ENCODE measurements at places on chromosomes 12 and 14. TPM values are rescaled to one million over a fixed set of nuclear protein-coding genes. Genes with fewer than 3 reads are reported as not detected.

DNA sequence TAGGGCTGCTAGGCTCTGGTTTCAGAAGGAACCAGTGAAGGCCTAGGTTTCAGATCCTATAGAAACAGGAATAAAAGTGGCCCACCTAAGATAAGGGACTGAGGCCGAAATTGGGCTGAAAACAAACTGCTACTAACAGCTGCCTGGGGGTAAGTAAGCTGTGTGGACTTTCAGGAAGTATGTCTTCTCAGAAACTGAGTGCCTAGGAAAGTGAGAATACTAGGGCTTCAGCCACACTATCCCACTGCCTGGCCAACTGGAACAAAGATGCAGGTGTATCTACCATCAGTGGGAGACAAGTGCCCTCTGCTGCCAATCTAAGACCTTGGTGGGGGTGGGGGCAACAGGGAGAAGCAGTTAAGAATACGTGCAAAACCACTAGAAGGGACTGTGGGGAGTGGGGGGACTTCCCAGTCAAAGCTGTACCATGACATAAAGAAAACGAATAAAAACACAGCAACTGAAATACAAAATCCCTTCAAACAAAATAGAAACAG, 82.5 kb downstream of the MED13L start:
- no peak for DNase-seq

- peak; percentile 97 for DNase-seq
Measured at GRCh38 chr14:103606963-103607668, 21.9 kb upstream of the KLC1 start.

- no peak for DNase-seq
Measured at GRCh38 chr12:111715279-111715678, 29.4 kb downstream of the ACAD10 start.

GRCh38 chr12:120214626-120215356, 13.9 kb upstream of the RPLP0 start:
- DNase-seq: no peak

DNA sequence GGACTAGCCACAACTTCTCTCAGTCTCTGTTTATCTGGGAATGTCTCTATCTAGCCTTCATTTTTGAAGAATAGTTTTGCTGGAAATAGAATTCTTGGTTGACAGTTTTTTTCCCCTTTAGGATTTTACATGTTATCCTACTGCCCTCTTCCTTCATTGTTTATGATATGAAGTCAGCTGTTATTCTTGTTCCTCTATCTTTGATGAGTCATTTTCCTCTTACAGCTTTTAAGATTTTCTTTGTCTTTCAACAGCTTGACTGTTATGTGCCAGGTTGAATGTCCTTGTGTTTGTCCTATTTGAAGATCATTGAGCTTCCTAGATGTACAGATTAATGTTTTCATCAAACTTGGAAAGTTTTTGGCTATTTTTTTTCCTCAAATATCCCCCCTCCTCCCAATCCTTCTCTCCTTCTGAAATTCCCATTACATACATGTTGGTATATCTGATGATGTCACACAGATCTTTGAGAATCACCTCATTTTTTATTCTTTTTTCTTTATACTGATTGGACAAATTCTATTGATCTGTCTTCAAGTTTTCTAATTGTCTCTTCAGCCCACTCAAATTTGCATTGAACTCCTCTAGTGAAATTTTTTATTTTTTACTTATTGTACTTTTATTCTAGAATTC, 4.5 kb upstream of the GOLGA5 start:
- DNase-seq: no peak

The BICDL1 gene
- not detected for total RNA-seq

DNA sequence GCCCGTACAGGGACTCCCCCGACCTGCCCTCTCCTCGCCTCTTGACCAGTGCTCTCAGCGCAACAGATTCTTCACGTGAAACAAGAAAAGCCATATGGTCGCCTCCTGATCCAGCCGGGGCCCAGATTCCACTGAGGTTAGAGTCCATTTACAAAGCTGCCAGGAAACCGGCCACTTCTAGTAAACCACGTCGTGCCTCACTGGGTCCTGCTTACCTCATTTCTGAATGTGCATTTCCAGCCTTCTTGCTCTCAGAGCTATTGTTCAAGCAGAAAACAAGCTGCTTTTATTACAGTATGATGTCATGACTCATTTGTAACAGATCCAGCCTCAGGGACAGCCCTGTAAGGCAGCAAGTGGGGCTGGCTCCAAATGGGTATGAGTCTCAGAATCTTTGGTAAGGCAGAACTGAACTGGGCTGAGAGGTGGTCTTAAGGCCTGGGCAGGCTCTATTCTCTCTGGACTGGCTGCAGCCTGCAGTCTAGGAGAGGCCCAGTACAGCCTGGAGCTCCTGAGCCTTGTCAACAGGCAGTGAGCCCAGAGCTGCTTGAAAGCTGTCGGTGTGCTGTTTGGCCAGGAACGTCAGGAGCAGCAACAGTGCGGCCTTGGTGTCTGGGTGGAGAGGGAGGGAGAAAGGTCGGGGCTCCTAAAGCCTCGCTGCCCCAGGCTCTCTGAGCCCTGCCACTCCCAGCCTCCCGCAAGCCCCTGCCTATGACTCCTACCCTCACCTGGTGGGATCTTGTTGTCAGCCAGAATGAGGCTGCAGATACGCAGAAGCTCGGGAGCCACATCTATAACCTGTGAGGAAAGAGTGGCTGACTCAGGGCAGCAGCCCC, 8.3 kb downstream of the REC8 start:
- DNase-seq: peak; percentile 16

DNA sequence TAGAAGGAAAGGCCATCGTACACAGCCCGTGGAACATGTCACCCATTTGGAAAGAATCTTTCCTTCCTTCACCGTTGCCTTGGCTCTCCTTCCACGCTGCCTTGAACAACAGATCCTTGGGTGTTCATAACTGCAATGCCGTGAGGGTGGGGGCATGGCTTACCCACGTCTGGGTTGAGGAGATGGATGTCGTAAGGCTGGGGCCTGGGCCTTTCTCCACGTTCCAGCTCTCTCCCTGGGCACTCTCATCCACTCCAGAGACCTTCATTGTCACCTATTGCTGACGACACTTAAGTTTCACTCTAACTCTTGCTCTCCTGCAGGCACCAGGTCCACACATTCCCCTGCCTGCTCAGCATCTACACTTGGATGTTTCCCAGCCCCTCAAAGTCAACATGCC, 19.4 kb downstream of the ANO2 start:
- DNase-seq: no peak

DNA sequence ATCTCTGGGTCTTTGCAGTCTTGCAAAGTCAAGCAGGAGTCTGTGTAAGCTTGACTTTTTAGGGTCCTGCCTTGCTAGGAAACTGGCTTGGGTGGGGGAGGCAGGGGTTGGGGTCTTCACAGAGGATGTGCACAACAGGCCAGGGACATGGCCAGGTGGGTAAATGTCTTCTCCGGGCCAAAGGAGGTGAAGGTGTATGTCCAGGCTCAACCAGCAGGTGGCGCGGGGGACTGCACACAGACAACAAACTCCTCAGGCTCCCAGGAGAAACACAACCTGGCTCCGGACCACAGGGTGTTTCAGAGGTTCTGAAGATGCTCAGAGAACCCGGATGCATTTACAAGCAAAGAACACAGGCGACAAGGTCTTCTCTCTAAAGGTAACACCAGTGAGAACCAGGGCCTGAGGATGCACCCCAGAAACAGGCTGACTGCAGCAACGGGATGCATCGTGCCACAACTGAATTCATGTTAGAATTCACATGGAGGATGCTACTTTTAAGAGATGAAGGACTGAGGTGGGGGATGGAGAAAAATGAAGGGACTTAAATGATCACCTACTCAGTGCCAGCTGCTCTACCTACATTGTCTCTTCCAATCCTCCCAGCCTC, 56.0 kb downstream of the PLEKHG3 start:
- DNase-seq: peak; percentile 40

DNA sequence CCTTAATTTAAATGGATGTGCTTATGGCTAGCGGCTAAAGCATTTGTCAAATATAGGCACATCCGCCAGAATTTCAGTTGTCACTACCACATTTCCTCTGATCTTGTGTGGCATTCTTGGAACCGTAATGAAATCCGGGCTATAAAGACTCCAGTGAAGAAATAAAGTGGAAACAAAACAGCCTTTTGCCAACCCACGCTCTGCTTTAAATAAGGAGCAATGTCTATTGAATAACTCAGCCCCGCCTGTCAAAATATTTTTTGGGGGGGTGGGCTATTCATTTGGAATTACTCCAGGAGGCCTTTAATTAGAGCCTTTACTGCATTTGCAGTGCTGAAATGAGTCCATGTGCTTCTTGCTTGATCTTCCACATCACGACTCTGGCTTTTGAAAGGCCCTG, 179.6 kb upstream of the RPH3A start:
- peak; percentile 1 for DNase-seq

The CAPS2 gene
- 3.0 TPM for total RNA-seq

DNA sequence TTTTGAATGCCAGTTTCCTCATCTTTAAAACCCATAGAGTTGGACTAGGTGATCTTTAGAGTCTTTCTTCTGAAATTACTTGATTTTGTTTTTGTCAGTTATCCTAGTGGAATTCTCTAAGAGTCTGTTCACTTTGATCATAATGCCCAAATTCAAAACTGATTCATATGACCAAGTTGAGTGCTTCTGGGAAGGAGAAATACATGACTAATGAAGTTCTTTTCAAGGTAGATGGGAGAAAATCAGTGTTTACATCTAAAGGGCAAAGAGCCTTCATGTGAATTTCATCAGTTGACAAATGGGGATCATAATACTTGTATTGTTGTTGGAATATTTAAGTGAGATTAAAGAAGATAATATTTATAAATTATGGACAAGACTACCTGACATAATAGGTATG, 53.2 kb downstream of the ERC1 start:
- no peak for DNase-seq

The SRRM4 gene
- not detected for total RNA-seq

GRCh38 chr12:49261721-49262120, 3.2 kb upstream of the TUBA1C start:
- no peak for DNase-seq

- no peak for DNase-seq
Measured at GRCh38 chr12:53725824-53726223, 1.4 kb downstream of the CALCOCO1 start.

The MYF5 gene
- total RNA-seq: not detected

DNA sequence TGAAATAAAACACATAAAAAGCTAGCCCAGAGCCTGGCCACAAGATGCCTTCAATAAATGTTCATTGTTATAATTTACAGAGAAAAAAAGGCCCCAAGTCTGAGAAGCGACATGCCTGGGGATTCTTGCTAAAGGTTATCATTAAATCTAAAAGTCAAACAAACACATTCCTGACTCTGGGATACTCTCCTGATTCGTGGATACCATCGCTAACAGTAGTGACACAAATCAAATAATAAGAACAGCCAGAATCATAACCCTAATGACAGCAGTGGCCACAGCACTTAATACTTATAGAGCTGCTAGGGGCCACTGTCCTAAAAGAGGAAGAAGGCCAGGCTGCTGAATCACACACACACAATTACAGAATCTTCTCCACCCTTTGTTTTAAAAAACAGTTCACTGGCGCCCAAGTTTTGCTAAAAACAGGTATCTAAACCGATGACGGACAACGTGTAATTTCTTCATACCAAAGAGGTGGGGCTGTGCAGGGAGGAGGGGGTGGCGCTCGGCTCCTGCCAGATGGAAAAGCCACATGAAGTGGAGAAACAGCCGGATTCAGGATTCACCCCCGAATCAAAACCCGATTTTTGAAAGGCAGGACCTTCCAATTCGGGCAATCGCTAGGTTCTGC, 1.2 kb downstream of the CLIP1 start:
- DNase-seq: no peak

The KERA gene
- not detected for total RNA-seq

The PMEL gene
- total RNA-seq: 0.84 TPM

The OR4K17 gene
- total RNA-seq: not detected

The CORO1C gene
- total RNA-seq: 84.3 TPM

- no peak for DNase-seq
Measured at GRCh38 chr14:97924922-97925613, 1127.9 kb downstream of the VRK1 start.

Data from RPMI7951 (cell line).